SJSA1 (cell line): ENCODE measurements at places on chromosomes 3 and 15.

- DNase-seq, result no peak
- H3K36me3 ChIP-seq, result no peaks in the 10 kb centered on the region
- H3K27me3 ChIP-seq, result no peaks in the 10 kb centered on the region
- H3K4me3 ChIP-seq, result no peak overlapping the region
These were observed 160.1 kb downstream of the RSRC1 start for GRCh38 chr3:158269942-158270341.

GRCh38 chr3:13078163-13078905 lies 5.1 kb upstream of the IQSEC1 start:
- no peaks in the 10 kb centered on the region for H3K4me1 ChIP-seq
- no peak overlapping the region for H3K27ac ChIP-seq
- DNase-seq, result no peak
- H3K4me3 ChIP-seq, result no peak overlapping the region

- DNase-seq, result no peak
- H3K27me3 ChIP-seq, result no peaks in the 10 kb centered on the region
- H3K27ac ChIP-seq, result no peak overlapping the region
These were observed 24.0 kb upstream of the CSTA start for GRCh38 chr3:122301063-122301462.

DNA sequence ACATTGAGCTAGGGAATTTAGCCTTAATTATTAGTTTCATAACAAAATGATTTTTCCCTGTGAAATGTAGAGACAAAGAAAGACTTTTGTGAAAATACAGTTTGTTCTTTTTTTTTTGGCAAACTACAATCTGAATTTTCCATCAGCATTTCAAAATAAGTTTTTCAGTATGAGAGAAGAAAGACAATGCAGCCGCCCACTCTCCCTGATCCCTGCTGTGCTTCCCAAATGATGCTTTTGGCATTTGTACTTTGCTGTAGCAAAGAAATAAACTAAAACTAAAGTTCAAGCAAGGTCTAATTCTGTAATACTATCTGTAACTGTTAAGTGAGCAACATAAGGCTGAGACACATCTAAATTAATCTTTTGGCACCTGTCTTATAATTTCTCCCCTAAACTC lies 782.2 kb downstream of the VGLL3 start:
- H3K4me3 ChIP-seq, result no peak overlapping the region
- H3K36me3 ChIP-seq, result no peaks in the 10 kb centered on the region
- no peaks in the 10 kb centered on the region for H3K27me3 ChIP-seq

GRCh38 chr3:181549266-181549665 lies 162.5 kb upstream of the SOX2 start:
- H3K4me3 ChIP-seq, result no peak overlapping the region
- H3K27ac ChIP-seq, result no peak overlapping the region
- H3K36me3 ChIP-seq, result no peaks in the 10 kb centered on the region
- no peaks in the 10 kb centered on the region for H3K27me3 ChIP-seq
- DNase-seq, result no peak

- H3K4me1 ChIP-seq, result no peaks in the 10 kb centered on the region; the same call in 1 of the 2 replicates
- H3K36me3 ChIP-seq, result no peaks in the 10 kb centered on the region
- no peak overlapping the region for H3K27ac ChIP-seq
- no peaks in the 10 kb centered on the region for H3K27me3 ChIP-seq
These were observed 136.8 kb upstream of the ANKRD28 start for GRCh38 chr3:15934389-15935195.

DNA sequence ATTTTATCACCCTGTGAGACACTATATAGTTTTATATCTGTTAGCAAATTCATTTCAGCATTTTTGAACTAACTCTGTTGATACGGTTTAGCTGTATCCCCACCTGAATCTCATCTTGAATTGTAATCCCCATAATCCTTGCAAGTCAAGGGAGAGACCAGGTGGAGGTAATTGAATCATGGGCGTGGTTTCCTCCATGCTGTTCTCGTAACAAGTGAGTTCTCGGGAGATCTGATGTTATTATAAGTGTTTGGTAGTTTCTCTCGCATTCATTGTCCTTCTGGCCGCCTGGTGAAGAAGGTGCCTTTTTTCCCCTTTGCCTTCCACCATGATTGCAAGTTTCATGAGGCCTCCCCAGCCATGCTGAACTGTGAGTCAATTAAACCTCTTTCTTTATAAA lies 53.2 kb upstream of the TMC3 start:
- no peak for DNase-seq
- H3K4me1 ChIP-seq, result no peaks in the 10 kb centered on the region
- H3K27me3 ChIP-seq, result no peaks in the 10 kb centered on the region; the same call in 1 of the 2 replicates
- H3K36me3 ChIP-seq, result no peaks in the 10 kb centered on the region
- no peak overlapping the region for H3K4me3 ChIP-seq

DNA sequence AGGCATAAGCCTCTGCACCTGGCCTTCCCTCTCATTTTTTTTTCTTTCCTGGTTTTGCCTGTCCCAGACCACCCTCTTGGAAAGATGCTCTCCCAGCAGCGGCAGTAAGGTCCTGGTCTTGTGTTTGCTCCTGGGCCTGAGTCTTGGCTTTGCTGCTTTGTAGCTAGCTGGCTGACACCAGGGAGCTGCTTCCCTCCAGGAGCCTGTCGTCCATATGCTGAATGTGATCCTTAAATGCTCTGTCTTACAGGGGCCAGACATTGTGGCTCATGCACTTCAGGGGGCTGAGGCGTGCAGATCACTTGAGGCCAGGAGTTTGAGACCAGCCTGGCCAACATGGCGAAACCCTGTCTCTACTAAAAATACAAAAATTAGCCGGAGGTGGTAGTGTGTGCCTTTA lies 17.2 kb downstream of the FLNB start:
- peaks cover 25% of the 10 kb centered on the region for H3K36me3 ChIP-seq
- no peak overlapping the region for H3K27ac ChIP-seq
- no peaks in the 10 kb centered on the region for H3K27me3 ChIP-seq
- H3K4me3 ChIP-seq, result no peak overlapping the region

GRCh38 chr15:70114221-70114620 lies 16.5 kb upstream of the TLE3 start:
- no peaks in the 10 kb centered on the region for H3K27me3 ChIP-seq
- no peak overlapping the region for H3K27ac ChIP-seq
- no peaks in the 10 kb centered on the region for H3K36me3 ChIP-seq
- peaks cover 6% of the 10 kb centered on the region for H3K4me1 ChIP-seq
- no peak overlapping the region for H3K4me3 ChIP-seq

DNA sequence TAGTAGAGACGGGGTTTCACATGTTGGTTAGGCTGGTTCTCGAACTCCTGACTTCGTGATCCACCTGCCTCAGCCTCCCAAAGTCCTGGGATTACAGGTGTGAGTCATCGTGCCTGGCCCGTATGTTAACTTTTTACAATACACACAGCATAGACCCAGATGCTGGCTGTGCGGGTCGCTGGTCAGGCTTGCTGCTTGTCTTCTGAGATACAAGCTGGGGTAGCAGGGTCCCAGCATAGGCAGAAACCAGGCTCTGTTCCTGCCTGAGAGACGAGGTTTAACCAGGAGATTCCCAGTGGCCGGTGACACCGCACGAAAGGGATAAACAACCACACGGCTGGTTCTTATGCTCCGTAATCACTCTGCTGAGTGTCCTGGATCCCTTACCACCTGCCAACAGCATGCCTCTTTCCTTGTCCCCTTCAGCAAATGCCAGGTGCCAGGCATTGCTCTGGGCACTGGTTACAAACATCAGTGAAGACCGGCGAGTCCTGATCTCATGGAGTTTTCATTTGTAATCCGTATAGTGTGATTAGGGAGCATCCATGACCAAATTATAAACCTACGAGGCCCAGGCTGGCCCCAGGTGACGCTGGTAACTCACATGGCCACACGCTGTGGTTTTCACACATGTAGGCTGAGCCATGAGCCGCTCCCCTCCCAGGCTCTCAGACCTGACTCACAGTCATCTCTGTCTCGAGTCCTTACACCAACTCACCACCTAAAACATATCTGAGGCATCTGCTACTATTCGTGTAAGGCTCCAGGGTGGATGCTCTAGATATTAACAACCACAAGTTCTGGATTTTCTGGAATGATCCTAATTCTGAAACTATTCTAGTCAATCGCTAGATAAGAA lies 125.7 kb downstream of the PDZRN3 start:
- no peaks in the 10 kb centered on the region for H3K36me3 ChIP-seq
- peaks cover 17% of the 10 kb centered on the region for H3K4me1 ChIP-seq
- H3K27me3 ChIP-seq, result no peaks in the 10 kb centered on the region
- H3K27ac ChIP-seq, result peak overlapping the region; percentile 54
- peak; percentile 47 for DNase-seq
- no peak overlapping the region for H3K4me3 ChIP-seq

GRCh38 chr3:41356775-41357174 lies 157.5 kb downstream of the CTNNB1 start:
- no peak overlapping the region for H3K27ac ChIP-seq
- no peak overlapping the region for H3K4me3 ChIP-seq
- no peak for DNase-seq
- no peaks in the 10 kb centered on the region for H3K36me3 ChIP-seq
- H3K27me3 ChIP-seq, result no peaks in the 10 kb centered on the region

- no peak for DNase-seq
- no peak overlapping the region for H3K27ac ChIP-seq
- no peaks in the 10 kb centered on the region for H3K27me3 ChIP-seq
- no peaks in the 10 kb centered on the region for H3K4me1 ChIP-seq
These were observed 813.9 kb upstream of the GRM7 start for GRCh38 chr3:6047016-6047415.

DNA sequence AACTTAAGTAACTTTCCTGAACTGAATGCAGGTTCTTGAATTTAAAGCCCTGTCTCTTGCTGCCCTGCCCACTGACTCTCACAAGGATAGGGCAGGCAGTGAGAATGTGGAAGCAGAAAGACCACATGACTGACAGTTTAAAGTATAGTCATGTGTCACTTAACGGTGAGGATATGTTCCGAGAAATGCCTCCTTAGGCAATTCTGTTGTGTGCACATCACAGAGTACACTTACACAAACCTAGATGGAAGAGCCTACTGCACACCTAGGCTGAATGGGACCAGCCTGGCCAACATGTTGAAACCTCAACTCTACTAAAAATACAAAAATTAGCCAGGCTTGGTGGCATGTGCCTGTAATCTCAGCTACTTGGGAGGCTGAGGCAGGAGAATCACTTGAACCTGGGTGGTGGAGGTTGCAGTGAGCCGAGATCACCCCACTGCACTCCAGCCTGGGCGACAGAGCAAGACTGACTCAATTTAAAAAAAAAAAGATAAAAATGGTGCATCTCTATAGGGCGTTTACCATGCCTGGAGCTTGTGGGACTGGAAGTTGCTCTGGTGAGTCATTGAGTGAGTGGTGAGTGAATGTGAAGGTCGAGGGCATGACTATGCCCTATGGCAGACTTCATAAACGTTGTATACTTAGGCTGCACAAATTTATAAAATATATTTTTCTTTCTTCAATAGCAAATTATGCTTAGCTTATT lies 18.9 kb upstream of the COPG1 start:
- peak overlapping the region; percentile 50 for H3K27ac ChIP-seq
- H3K4me1 ChIP-seq, result peaks cover 47% of the 10 kb centered on the region
- H3K27me3 ChIP-seq, result no peaks in the 10 kb centered on the region
- DNase-seq, result peak; percentile 55
- H3K36me3 ChIP-seq, result no peaks in the 10 kb centered on the region
- H3K4me3 ChIP-seq, result no peak overlapping the region

DNA sequence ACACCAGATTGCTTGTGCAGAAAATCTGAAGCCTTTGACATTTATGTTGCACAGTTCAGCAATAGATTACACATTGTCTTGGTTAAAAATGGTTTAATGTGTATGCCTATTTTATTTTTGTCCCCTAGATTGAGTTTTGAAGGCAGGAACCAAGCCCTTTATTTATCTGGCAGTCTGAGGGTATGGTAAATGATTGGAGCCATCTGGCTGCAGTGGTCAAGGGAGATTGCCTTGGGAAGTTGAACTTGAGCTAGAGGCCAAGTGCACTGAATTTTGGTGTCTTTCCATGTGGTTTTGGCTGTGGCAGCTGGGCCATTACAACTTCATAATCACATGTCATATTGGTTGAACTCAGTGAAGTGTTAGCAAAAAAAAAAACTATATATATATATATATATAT lies 248.7 kb upstream of the C2CD4B start:
- H3K27me3 ChIP-seq, result no peaks in the 10 kb centered on the region
- no peak for DNase-seq
- H3K4me3 ChIP-seq, result no peak overlapping the region
- no peaks in the 10 kb centered on the region for H3K36me3 ChIP-seq

DNA sequence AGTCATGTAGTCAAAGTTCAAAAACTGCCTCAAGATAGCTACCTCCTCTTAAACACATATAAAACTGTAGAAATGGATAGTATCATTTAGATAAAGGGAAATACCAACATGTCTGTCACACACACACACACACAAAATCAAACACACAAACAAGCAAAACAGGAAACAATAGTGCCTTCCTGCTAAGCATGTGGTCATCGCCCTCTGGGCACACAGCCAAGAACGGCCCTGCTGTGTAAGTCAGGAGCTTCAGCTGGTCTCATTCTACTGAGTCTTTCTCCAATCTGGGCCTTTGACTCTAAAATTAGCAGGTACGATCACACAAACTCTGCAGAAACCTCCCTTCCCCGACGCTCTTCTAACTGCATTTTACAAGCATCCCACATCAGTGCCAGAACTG lies 272.2 kb upstream of the CHRNA7 start:
- no peaks in the 10 kb centered on the region for H3K36me3 ChIP-seq
- DNase-seq, result peak; percentile 15

DNA sequence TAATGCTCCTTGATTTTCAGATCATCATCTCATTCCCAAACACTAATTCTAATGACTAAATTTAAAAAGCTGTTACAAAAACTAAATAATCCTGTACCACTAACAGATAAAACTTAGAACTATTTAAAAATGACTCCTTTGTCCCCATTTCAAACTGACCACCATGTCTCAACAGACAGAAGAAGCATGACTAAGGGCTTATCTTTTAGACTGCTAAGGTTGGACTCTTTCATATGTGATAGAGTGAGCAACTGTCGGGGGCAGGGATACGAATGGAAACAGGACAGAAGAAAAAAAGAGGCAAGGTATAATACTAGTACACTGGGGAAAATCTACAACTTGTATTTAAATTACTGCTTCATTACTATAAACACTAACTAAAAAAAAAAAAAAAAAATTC lies 23.3 kb downstream of the SNX4 start:
- no peaks in the 10 kb centered on the region for H3K27me3 ChIP-seq
- H3K36me3 ChIP-seq, result peaks cover 46% of the 10 kb centered on the region
- H3K4me1 ChIP-seq, result no peaks in the 10 kb centered on the region
- DNase-seq, result no peak

- H3K36me3 ChIP-seq, result no peaks in the 10 kb centered on the region
- no peaks in the 10 kb centered on the region; the same call in 1 of the 2 replicates for H3K27me3 ChIP-seq
- no peak overlapping the region for H3K27ac ChIP-seq
These were observed 83.2 kb upstream of the SNRPA1 start for GRCh38 chr15:101378171-101378755.

DNA sequence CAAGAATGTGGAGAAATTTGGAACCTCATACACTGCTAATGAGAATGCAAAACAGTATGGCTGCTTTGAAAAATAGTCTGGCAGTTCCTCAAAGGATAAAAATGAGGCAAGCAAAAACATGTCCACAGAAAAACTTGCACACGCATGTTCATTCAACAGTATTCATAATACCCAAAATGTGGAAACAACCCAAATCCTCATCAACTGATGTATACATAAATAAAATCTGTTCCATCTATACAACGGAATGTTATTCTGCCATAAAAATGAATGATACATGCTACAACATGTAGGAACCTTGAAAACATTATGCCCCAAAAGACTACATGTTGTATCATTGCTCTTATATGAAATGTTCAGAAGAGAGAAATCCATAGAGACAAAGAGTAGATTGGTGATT lies 36.4 kb upstream of the OXTR start:
- no peaks in the 10 kb centered on the region for H3K27me3 ChIP-seq
- no peaks in the 10 kb centered on the region for H3K4me1 ChIP-seq
- H3K36me3 ChIP-seq, result no peaks in the 10 kb centered on the region
